ENCODE measurements at places on chromosomes 4 and X.

DNA sequence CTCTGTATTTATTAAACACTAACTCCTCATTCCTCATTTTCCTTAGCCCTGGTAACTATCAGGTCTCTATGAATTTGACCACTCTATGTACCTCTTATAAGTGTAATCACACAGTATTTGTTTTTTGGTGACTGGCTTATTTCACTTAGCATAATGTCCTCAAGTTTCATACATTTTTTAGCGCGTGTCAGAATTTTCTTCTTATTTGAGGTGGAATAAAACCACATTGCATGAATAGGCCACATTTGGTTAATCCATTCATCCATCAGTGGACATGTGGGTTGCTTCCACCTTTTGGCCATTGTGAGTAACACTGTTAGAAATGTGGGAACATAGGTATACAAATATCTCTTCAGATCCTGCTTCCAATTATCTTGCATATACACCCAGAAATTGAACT is 341.2 kb upstream of the BOD1L1 start:
- DNase-seq = no peak

GRCh38 chr4:86092684-86093083 is 267.2 kb downstream of the MAPK10 start:
- DNase-seq = no peak

DNA sequence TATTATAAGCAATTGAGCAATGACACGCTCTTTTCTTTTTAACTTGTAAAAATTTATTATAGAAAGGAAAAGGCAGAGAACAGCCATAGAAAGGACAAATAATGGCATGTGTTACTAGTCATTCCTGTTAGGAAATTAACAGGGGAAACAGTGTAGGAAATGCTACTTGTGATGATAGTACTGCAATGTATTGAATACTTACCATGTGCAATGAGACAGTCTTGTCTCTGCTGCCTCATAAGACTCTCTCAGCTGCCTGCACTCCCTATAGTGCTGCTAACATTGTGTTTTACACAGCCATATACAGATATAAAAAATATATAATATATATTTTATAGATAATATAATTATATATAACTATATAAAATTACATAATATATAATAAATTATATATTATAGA is 62.3 kb upstream of the SHOX start:
- DNase-seq = no peak

DNA sequence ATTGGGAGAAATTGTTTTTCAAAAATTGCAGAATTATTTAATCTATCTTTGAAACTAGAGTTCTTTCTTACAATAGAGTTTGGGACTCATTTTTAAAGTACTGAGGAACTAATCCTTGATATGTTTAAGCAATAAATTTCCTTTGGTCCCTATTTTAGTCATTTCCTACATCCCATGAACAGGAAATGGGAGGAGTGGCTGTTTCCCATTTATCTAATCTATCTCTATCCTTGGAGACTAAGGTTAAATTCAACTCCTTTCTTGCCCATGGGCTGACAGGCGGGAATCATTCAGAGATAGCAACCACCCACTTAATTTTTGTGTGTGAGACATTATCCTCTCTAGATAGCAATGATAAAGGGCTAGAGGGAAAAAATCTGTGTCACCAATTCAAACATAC is 131.6 kb upstream of the EMCN start:
- DNase-seq = no peak

DNA sequence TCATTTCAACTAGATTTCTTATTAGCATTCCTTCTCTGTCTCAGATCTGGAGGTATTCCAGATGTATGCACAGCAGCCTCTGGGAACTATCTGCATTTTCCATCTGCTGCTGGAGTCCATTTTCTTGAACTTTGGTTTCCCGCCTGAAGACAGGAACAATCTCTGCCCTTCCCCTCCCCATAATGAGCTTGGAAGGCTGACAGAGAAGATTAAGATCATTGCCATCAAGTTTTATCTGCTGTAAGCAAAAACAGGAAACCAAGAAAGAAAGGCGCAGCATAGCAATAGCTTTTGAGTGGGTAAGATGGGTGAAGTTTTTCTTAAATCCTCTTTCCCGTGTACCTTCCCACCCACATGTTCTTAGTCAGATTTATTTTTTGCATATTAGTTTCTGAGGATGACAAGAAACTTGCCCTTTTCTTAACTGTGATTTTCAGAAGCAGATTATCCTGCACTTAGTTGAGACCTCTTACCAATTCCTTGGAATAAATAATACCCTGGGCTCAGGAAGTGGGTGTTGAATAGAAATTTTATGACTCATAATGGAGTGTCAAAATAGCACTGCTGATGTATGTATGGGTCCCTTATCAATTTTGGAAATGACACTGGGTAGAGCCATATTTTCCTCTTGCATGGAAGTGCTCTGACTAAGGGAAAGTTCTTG is 78.3 kb downstream of the CT47B1 start:
- DNase-seq = no peak

DNA sequence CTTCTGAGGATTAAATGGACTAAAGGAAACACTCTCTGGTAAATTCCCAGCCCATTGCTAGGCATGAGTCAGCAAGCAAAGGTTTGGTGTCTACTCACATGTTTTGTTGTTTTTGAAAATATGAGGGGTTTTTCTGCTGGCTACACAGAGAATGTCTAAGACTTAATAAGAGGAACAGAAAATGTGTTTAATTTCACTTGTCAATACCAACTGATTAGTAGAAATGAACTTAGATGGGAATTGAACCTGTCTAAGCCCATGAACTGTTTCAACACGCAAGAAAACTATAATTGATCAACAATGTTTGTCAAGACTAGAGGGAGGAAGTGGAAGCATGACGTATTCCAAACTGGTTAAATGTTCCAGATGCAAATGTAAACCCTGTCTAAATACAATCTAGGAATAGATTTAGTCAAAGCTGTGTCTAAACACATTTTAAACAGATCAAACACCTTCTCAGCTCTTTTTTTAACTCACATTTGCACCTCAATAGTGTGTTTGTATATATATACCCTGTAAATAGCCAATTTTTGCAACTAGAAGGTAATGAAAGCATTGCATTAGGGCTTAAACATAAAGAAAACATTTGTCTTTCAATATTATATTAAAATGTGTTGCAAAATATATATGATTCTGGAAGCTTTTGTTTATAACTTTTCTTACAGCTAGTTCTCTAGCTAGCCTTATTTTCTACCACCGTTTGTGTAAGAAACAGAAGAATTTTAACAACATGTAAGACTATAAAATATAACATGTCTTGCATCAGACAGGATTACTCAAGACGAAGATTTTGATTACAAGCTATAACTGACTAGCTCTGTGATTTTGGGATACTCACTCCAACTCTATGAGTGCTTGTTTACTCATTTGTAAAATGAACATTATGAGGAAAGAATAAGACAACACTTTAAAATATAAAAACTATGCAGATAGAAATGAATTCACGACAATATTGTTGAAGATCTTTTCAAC is 607.8 kb downstream of the FSTL5 start:
- no peak for DNase-seq

GRCh38 chrX:44935640-44936039 is 62.7 kb downstream of the KDM6A start:
- DNase-seq = no peak

DNA sequence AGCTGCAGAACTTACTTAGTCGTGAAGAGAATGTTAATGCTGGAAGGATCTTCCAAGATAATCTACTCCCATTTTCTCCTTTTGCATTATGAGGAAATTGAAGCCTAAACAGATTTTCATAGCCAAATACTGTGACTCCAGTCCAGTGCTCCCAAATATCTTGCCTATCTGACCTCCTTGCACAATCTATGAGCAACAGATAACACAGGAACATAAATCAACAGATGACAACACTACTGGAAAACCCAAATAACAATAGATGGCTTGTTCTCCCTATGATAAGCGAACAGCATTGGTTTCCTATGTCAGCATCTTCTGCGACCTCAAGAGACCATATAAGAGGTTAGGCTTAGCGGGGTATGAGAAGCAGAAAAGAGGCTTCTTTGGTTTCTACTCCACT is 88.0 kb downstream of the CORIN start:
- no peak for DNase-seq

- no peak for DNase-seq
Observed at GRCh38 chr4:48832571-48832970, 1.7 kb downstream of the OCIAD1 start.

- DNase-seq = no peak
Observed at GRCh38 chr4:98908703-98909262, 20.1 kb downstream of the EIF4E start.

DNA sequence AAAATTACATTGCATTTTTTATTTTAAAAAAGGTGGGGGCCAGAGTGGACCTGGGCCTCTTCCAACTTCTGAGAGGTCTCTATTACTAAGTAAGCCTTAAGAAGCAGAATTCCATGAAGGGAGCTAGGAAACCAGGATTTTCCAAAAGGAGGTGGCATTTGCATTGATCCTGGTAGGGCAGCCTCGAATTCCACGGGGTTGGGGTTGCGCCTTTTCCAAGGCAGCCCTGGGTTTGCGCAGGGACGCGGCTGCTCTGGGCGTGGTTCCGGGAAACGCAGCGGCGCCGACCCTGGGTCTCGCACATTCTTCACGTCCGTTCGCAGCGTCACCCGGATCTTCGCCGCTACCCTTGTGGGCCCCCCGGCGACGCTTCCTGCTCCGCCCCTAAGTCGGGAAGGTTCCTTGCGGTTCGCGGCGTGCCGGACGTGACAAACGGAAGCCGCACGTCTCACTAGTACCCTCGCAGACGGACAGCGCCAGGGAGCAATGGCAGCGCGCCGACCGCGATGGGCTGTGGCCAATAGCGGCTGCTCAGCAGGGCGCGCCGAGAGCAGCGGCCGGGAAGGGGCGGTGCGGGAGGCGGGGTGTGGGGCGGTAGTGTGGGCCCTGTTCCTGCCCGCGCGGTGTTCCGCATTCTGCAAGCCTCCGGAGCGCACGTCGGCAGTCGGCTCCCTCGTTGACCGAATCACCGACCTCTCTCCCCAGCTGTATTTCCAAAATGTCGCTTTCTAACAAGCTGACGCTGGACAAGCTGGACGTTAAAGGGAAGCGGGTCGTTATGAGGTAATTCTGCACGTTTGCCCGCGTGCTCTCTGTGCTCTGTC is at the start of gene PGK1:
PGK1 (plus strand) TSS at position 626 of the 824 bp plus-strand sequence; CDS start at position 719, 93 bp downstream.
- DNase-seq = peak; percentile 80

DNA sequence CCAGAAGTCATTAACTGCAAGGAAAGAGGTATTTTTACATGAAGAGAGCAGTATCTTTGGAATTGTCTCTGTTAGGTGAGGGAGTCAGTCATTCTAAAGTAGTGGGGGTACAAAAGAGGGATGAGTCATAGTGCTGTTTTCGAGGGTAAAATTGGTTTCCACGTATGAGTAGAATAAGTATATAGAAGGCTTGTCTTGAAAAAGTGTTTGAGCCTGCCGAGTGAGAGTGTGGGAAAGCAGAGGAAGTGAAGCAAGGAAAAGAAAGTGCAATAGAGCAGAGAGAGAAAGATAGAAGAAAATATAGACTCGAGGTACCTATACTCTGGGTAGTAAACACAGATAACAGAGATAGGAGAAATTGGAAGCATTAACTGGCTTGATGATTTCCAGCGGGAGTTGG is 696.4 kb downstream of the DMD start:
- DNase-seq = no peak

DNA sequence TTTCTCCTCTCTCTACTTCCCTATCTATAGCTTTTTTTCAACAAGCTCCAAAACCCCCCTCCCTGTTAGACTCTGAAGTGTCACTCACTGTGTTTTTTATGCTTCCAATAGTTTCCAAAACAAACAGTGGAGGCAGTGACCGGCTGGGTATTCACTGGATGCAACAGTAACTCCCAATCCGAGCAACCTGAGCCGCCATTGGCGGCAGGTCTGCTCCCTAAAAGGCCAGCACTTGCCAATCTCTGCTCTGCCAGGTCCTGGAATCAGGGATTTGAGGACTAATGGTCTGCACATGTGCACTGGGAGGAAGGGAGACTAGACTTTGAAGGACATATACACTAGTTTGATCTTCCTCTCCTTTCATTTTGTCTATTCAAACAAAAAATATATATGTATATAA is 7.1 kb downstream of the TBX22 start:
- DNase-seq = no peak

GRCh38 chr4:21811565-21811964 is 137.0 kb downstream of the KCNIP4 start:
- DNase-seq = no peak

- DNase-seq = no peak
Observed at GRCh38 chrX:118499295-118499694, 3.7 kb downstream of the DOCK11 start.

- DNase-seq = no peak
Observed at GRCh38 chrX:40268188-40268520, 170.4 kb upstream of the BCOR start.

- no peak for DNase-seq
Observed at GRCh38 chrX:11334165-11334564, 41.0 kb downstream of the AMELX start.

DNA sequence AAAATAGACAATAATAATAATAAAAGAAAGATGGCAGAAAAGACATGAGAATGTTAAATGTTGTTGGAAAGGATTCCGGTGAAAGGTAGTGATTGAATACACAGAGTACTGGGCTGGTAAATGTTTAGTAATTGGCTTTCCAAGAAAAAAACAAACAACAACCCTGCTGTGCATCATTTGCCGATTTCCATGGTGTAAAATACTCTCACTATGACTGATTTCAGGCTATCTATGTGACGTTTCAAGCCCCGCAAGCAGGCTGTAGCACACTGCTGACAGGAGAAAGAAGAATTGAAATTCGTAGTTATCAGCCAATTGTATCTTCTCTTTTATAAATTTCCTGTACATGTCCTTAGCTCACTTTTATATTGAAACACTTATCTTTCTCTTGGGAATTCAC is 13.6 kb upstream of the SEPTIN6 start:
- DNase-seq = no peak

GRCh38 chr4:121428721-121429120 is 47.9 kb upstream of the QRFPR start:
- DNase-seq = no peak

GRCh38 chrX:102684772-102685520 is 27.3 kb upstream of the GPRASP2 start:
- DNase-seq = no peak

DNA sequence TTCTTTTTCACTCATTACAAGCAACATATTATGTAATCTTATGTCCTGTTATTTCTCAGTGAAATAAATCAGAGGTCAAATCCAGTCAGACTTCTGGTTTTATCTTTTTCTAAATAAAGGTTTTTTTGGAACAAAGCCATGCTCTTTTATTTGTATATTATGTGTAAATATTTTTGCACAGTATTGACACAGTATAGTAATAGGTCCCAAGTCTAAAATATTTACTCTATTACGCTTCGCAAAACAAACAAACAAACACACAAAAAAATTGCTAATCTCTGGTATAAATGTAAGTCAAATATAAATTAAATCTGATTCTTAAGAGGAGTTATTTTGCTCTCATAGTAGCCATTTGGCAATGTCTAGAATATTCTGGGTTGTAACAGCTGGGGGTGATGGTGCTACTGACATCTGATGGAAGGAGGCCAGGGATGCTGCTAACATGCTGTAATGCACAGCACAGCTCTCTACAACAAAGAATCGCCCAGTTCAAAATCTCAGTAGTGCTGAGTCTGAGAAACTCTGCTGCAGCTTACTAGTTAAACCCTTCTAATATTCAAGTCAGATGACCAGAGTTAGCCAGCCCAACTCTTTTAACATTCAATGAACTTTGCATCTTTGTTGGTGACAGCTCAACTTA is 602.1 kb downstream of the RAB28 start:
- DNase-seq = no peak

Measured in activated T-helper 1 cell treated with anti-CD3 and anti-CD28 coated beads, Interleukin-2, amount 50 U/mL, for 16 hours (primary cell).